Ascending aorta (tissue), 2 donors: ENCODE measurements at places on chromosomes 4 and X. TPM values are rescaled to one million over a fixed set of nuclear protein-coding genes. Genes with fewer than 3 reads are reported as not detected.

HTR2C gene
- not detected for total RNA-seq

ESX1 gene
- not detected for total RNA-seq

- no peak overlapping the region for H3K4me3 ChIP-seq
- H3K4me1 ChIP-seq, result no peaks in the 10 kb centered on the region
- no peaks in the 10 kb centered on the region for H3K36me3 ChIP-seq
- DNase-seq, result no peak
- H3K27ac ChIP-seq, result no peak overlapping the region
Measured at GRCh38 chr4:93835929-93836328, 7.4 kb downstream of the ATOH1 start.

- H3K27ac ChIP-seq, result no peak overlapping the region
- H3K27me3 ChIP-seq, result no peaks in the 10 kb centered on the region
- no peak overlapping the region for H3K4me3 ChIP-seq
- H3K36me3 ChIP-seq, result no peaks in the 10 kb centered on the region
- no peaks in the 10 kb centered on the region for H3K4me1 ChIP-seq
Measured at GRCh38 chr4:23922541-23923111, 32.8 kb upstream of the PPARGC1A start.

DNA sequence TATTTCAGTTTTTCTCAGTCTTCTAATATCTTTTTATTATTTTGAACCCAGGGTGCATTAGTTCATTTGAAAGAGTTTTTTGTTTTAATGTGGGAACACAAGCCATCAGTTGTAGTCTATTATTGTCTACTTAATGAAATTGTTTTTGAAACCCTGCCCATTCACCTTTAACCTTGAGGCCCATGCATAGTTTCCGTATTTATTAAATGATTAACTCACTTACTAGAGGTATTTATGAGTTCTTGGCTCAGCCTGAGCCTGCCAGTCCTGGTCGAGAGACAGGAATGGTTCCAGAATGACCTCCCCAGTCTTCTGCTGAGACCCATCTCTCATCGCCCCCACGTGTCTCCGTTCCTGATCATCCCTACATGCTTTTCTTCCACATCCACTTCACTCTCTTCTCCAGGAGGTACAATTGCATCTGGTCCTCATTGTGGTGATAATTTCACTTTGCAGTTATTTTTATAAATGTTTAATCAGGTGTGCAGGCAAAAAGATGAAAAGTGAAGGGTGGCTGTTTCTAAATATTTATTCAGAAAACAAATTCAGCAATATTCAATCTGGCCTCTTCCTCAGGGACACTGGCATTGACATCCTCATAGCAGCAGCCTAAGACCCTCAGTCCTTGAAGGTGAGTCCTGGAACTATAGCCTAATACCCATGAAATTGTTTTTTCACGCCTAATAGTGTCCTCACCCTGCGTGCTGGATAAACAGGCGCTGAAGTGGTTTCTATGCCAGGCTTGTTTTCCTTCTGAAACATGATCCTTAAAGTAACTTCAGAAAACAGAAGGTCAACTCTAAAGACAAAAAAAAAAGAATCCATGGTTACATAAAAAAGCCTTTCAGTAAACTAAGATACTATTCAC is 112.8 kb downstream of the KDR start:
- no peaks in the 10 kb centered on the region for H3K4me1 ChIP-seq
- H3K27me3 ChIP-seq, result no peaks in the 10 kb centered on the region

DNA sequence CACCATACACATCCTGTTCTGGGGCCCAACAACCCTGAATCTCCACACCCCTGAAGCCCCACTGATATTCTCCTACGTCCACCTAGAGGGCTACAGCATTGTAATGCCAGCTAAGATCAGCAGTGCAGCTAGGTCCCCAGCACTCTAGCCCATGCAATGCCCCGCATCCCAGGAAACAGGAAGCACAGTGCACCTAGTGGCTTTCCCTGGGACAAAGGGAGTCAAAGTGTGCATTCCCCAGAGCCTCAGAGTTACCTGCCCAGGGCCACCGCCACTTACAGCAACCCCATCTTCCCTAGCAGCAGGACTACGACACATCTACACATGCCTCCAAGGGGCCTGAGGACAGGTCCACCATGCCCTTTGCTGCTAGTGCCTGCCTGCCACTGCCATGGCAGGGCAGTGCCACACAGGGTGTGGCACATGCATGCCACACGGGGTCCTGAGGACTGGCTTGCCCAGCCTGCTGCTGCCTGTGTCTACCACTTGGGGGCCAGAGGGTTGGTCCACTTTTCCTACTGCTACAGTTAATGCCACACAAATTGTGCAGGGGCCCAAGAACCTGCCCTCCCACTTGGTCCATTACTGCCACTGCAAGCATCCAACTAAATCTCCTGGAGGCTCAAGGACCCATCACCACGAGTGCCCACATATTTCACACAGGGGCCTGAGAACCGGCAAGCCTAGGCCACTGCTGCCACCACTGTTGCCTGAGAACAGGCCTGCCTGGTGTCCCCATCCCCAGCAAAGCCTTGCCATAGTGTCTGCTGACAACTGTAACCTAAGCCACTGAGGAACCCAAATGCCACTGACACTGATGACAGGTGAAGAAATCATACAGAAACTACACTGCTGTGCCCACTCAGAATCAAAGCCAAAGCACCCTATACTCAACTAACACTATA is 23.7 kb downstream of the TLR6 start:
- H3K36me3 ChIP-seq, result no peaks in the 10 kb centered on the region
- H3K4me3 ChIP-seq, result no peak overlapping the region
- H3K27me3 ChIP-seq, result no peaks in the 10 kb centered on the region
- H3K27ac ChIP-seq, result no peak overlapping the region

DNA sequence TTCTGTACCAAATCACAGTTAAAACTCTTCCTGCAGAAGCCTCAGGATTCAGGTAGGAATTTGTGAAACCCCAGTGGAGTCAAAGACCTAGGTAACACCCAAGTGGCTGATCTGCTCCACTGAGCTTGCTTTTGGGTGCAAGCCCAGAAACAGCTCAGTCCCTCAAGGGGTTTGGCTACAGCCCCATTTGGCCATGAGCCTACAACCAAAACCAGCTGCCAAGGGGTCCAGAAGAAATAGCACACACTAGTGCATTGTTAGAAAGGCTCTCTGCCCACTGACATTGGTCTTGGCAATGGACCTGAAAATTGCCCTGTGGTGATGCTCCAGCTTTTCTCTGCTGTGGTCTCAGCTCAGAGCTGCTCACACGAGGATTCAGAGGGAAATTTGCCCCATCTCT is 577.4 kb upstream of the INTU start:
- H3K36me3 ChIP-seq, result no peaks in the 10 kb centered on the region

DNA sequence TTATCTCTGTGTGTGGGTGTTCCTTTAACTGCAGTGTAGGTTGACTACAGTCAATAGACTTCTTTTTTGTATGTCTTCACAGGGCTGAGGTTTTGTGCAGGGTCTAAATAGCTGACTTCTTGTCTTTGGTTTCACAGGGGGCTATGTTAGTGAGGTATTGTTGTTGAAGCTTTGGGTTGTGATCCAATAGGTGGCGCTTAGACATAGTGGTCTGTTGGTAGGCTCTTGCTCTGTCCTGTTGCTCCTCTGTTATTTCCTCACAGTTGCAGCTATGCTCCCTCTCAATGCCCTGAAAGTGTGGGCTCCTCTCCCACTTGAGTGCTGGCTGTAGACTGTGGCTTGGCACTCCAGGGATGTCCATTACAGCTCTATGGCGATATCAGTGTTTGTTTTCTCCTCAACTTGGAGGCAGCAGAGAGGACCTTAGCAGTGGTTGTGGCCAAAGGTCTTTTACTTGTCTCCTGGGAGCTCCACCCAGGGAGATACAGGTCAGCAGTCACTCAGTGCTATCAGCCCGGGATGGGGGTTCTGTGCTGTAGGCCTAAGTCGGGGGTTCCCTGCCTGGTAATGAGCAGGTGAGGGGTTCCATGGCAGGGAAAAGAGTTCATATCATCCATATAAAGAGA is 14.0 kb downstream of the POF1B start:
- H3K4me1 ChIP-seq, result no peaks in the 10 kb centered on the region
- H3K36me3 ChIP-seq, result no peaks in the 10 kb centered on the region
- DNase-seq, result no peak
- H3K27ac ChIP-seq, result no peak overlapping the region

- no peak overlapping the region for H3K4me3 ChIP-seq
- no peaks in the 10 kb centered on the region for H3K36me3 ChIP-seq
- no peak overlapping the region for H3K27ac ChIP-seq
- H3K4me1 ChIP-seq, result no peaks in the 10 kb centered on the region
- H3K27me3 ChIP-seq, result no peaks in the 10 kb centered on the region
- no peak for DNase-seq
Measured at GRCh38 chr4:15936495-15936894, 2.0 kb downstream of the FGFBP1 start.

- no peaks in the 10 kb centered on the region for H3K4me1 ChIP-seq
- H3K36me3 ChIP-seq, result no peaks in the 10 kb centered on the region
- no peaks in the 10 kb centered on the region for H3K27me3 ChIP-seq
- no peak overlapping the region for H3K27ac ChIP-seq
- DNase-seq, result no peak
- no peak overlapping the region for H3K4me3 ChIP-seq
Measured at GRCh38 chr4:2291705-2292645, 30.1 kb upstream of the MXD4 start.

GRCh38 chrX:41335198-41335957 is 1.4 kb downstream of the DDX3X start:
- H3K27me3 ChIP-seq, result no peaks in the 10 kb centered on the region
- H3K4me1 ChIP-seq, result peaks cover 13% of the 10 kb centered on the region
- peak overlapping the region; percentile 82 for H3K4me3 ChIP-seq
- no peak for DNase-seq

- H3K4me3 ChIP-seq, result peak within 1 kb of the TSS; percentile 67
- H3K4me1 ChIP-seq, result no peaks in the 10 kb centered on the region
- H3K36me3 ChIP-seq, result no peaks in the 10 kb centered on the region
- H3K27ac ChIP-seq, result no peak within 1 kb of the TSS
Measured at GRCh38 chr4:108762559-108763225, at the start of gene ETNPPL. Gene ETNPPL, minus strand, starts transcription at chr4:108763053. Its CDS starts 155 bp downstream, at chr4:108762898.

DNA sequence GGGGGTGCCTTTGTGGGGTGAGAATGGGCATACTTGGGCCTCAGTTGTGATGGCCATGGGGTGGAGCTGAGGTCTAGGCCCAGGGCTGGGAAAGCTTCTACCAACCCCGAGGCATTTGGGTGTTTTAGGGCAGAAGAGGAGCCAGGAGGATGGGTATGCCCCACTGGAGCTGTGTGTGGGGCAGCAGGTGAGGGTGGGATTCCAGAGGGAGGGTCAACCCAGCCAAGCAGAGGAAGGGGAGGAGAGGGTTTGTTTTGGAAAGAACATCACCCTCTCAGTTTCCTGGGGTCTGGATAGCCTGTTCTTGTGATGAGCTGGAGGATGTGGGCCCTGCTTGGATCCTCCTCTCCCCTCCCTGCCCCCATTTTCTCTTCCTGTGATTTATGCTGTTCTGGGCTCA is 620 bp downstream of the IL9R start:
- no peaks in the 10 kb centered on the region for H3K4me1 ChIP-seq
- H3K27me3 ChIP-seq, result no peaks in the 10 kb centered on the region
- H3K27ac ChIP-seq, result no peak overlapping the region
- no peak overlapping the region for H3K4me3 ChIP-seq
- DNase-seq, result no peak

- no peaks in the 10 kb centered on the region for H3K27me3 ChIP-seq
- no peaks in the 10 kb centered on the region for H3K4me1 ChIP-seq
- no peaks in the 10 kb centered on the region for H3K36me3 ChIP-seq
- no peak overlapping the region for H3K27ac ChIP-seq
Measured at GRCh38 chr4:105542039-105542438, 10.4 kb upstream of the ARHGEF38 start.

GRCh38 chr4:1579001-1579900 is 104.9 kb downstream of the FAM53A start:
- H3K4me3 ChIP-seq, result peak overlapping the region; percentile 58
- DNase-seq, result peak; percentile 56
- H3K36me3 ChIP-seq, result no peaks in the 10 kb centered on the region
- peak overlapping the region; percentile 74 for H3K27ac ChIP-seq
